ENCODE measurements at places on chromosomes 2 and 18.

- no peak for DNase-seq
These were observed 139.4 kb downstream of the NCK2 start for GRCh38 chr2:105883911-105884694.

- no peak for DNase-seq
These were observed 36.9 kb upstream of the BMPR2 start for GRCh38 chr2:202339071-202339870.

DNA sequence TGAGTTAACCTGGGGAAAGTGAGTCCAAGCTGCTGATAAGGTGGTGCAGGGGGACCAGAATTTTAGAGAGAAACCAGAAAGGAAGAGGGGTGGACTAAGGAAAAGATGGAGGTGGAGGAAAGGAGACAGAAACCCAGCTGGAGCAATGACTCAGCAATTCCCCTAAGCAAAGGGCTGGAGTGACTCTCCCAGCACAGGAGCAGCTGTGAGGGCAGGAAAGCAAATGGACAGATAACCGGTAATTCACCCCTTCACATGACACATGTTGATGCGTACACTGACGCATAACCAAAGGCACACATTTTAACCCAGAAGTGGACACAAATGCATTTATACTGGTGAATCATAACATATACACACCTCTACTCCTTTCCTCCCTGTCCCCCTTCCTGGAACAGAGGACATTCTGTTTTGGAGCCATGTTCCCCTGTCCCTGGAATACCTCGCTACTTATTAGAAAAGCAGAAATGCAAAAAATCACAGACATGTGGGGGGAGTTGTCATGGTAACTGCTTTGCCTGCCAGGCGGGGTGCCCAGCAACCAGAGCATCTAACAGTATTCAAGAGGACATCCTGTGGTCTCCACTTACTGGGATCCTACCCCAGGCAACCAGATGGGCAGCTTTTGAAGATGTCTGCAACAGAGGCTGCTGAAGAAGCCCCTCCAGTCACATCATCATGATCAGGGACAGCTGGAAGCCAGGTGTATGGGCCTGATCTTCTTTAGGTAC, 4.7 kb downstream of the CDK5R2 start:
- no peak for DNase-seq

DNA sequence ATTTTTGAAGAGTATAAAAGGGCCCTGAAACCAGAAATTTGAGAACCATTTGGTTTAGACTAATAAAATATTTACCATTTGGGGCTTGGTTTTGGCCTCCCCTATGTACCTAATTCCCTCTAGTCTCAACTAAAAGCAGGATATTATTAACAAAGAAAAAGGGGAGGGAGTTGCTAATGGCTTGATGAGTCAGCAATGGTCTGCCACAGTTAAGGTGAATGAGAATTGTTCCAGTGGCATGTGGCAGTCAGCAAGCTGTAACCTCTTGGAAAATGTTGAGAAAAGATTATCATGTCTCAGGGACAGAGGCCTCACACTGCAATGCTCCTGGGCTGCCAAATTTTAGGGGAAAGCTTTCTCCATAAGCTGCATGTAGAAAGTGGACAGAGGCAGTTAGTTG, 20.1 kb upstream of the SLC39A10 start:
- no peak for DNase-seq

DNA sequence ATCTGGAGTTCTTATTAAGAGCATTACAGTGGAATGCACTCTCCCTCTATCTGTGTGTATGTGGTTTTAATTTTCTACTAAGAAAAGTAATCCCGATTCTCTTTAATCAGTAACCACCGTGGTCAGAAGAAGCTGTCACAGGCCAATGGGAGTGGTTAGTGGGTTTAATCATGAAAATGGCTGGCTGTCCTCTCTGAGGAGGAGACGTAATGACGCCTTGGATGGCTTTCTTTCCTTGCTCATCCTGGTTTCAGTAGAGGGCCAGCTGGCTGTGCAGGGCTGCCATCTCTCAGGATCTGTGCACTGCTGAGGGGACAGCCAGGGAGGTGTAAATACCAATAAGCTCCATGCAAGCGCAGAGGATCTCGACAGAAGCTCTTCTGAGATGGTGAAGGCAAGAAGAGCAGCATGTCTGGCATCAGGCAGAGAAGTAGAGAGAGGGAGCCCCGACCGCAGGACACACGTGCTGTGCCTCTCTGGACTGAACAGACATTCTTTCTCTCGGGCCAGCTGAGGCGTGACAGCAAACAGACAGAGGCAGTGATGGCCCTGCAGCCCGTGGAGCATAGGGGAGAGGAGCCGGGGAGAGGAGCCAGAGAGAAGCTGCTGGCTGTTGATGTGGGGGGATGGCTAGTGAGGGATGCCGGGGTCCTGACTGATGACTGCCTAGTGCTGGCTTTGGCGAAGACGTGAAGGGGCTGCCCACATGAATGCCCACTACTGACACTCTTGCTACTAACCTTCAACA, 65.1 kb upstream of the DAPL1 start:
- no peak for DNase-seq

DNA sequence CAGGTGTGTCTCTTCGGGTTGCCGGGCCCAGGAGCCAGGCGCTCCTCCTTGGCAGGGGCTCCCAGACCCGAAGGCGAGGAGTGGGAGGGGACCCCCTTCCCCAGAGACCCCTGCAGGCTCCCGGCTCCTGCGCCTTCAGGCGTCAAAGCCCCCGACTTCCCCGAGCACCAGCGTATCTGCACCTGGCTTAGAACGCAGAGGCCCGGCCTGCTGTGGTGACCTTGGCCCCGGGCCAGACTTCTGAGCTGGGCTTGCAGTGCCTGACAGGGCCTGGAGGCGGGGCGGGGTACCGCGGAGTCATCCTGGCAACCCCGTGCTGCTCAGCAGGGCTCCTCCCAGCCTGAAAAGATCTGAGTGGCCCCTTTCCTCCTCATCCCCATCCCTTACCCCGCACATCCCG, 27.0 kb downstream of the SKA1 start:
- no peak for DNase-seq

DNA sequence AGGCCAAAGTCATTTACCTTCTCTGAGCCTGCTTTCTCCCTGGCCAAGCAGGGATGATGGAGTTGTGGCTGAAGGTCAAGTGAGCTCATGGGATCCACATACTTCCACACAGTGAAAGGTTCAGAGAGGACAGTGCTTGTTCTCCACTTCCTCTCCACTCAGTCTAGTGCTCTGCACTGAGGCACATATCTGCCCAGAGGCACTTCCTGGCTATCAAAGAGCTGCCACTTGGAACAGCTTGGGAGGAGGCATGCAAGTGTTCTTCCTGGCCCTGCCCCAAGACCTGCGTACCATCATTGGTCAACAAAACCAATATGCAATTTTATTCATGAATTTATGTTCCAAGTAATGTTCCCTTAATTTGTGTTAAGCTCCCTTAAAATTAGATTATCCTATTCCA, 71.9 kb downstream of the RNF152 start:
- no peak for DNase-seq

DNA sequence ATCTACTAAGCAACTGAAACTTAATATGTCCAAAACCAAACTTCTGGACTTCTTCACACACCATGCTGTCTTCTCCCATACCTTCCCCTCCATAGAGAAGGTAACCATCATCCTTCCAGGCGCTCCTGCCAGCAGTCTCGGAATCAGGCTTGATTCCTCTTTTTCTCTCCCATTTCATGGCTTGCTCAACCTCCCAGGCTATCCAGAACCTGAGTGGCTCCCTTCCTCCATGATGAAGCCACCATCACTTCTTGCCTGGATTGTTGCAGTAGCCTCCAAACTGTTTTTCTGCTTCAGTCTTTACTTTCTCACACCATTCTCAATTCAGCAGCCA, 40.1 kb upstream of the NDUFV2 start:
- DNase-seq = no peak
